Amygdala (tissue), 56 donors: ENCODE measurements at places on chromosomes 1 and 21.

DNA sequence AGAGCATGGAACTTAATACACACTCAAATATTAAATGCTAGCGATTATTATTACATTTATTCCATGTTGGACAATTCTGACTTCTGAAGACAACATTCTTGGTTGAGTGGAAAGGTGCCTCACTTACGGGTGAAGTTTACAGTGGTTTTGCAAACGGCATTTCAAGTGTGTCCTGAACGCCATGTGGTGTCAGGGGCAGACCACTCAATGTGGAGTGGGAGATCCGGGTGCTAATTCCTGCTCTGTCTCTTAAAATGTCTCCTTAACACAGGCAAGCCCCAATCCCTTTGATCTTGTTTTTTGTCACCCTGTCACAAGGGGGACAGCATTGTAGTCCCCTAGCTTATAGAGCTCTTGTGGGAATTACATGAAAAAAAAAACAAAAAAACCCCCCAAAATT is 5.6 kb upstream of the TDRD10 start:
- no peak for DNase-seq

DNA sequence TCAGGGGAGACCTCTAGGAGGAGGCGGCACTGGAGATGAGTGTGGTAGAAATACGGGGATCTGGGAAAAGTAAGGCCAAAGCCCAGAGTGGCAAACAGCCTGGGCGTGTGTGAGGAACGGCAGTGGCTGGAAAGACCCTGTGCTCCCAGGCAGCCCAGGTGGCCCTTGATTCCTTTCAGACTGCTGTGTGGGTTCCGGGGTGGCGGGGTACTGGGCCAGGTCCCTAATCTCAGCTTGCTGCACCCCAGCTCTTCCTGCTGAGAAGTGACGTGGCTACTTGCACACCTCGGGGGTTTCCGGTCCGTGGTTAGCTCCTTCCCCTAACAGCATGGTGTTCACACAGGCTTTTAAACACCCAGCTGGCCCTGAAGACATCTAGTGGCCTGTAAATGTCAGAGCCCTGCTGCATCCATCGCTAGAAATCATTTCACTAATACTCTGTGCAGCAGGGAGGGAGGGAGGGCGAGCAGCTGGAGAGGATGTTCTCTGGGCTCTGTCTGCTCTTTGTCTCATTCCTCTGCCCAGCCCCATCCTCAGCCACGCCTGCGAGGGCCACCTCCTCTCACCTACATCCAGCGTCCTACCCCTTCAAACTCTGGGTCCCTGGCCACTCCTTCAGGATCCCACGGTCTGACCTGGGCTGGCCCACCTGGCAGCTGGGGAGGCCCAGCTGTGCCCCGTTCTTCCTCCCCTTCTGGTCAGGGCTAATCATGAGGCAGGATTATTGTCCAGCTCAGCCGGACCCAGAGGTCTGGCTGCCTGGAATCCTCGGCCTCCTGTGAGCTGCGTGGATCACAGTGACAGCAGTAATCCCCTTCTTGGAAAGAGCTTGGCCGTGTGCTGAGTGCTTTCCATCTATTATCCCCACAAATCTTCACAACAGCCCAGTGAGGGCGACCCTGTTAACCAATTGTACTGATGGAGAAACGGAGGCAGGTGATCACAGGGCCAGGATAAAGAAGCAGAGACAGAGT is 7.2 kb downstream of the ZDHHC18 start:
- DNase-seq, result no peak

GRCh38 chr1:47517946-47518345 is 80.1 kb downstream of the FOXD2 start:
- DNase-seq, result no peak

- no peak for DNase-seq
Observed at GRCh38 chr1:193412748-193413147, 226.3 kb upstream of the B3GALT2 start.

DNA sequence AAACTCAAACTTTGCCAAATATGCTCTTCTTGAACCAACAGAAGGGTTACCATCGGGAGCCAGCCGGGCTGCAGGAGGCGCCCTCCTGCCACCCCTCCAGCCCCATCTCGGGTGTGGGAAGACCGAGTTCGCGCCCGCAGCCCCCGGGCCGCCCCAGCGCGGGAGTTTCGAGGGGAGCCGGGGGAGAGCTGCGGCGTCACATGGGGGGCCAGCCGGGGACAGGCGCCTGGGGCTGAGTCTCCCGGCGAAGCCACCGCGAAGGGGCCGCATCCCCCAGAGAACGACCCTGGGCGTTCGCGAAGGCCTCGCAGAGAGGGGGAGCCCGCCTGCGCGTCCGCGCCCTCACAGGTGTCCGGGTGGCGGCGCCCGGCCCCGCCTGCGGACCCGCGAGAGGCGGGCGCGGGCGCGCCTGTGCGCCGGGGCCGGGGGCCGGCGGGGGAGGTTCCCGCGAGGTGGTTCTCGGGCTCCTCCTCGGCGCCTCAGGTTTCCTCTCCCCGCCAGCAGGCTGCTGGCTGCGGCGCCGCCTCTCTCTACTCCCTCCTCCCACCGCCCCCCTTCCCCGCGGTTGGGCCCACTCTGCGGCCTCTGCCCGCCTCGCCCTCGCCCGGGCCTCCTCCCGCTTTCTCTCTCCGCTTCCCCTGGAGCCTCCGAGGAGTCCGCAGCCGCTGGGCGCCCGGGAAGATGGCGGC is at the start of gene RAVER2:
Gene RAVER2, plus strand, starts transcription at position 584 of the 689 bp plus-strand sequence. Its CDS starts 98 bp downstream, at position 682.
- peak; percentile 20 for DNase-seq

DNA sequence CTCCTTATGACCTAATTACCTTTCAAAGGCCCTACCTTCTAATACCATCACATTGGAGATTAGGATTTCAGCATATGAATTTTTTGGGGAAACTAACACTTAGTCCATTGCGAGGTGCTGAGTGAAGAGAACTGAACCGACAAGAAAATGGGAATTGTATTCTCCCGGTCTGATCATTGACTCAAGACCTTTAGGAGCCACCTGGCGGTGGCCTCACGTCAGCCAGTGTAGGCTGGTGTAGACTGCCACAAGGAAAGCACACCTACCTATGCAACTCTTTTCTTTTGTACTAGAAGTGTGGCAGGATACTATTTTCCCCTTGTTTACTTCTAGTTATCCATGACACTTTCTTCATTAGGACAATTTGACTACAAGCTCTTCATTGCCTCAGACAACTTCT is 333.5 kb upstream of the B3GALT2 start:
- no peak for DNase-seq

DNA sequence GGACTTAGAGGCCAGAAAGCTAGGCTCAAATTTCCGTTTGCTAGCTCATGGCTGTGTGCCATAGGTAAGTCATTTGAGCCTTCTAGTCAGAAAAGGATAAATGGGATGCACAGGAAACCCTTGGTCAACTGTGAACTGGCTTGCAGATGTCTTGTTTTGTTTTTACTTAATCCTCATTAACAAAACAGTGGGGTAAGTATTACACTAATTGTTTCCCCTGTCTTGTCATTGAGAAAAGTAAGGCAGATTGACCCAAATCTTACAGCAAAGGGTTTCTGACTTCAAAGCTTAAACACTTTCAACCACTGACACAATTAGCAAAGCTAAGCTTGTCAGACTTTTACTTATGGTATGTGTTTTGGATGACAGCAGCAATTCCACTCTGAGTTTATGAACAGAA is 291.3 kb downstream of the NTNG1 start:
- no peak for DNase-seq

DNA sequence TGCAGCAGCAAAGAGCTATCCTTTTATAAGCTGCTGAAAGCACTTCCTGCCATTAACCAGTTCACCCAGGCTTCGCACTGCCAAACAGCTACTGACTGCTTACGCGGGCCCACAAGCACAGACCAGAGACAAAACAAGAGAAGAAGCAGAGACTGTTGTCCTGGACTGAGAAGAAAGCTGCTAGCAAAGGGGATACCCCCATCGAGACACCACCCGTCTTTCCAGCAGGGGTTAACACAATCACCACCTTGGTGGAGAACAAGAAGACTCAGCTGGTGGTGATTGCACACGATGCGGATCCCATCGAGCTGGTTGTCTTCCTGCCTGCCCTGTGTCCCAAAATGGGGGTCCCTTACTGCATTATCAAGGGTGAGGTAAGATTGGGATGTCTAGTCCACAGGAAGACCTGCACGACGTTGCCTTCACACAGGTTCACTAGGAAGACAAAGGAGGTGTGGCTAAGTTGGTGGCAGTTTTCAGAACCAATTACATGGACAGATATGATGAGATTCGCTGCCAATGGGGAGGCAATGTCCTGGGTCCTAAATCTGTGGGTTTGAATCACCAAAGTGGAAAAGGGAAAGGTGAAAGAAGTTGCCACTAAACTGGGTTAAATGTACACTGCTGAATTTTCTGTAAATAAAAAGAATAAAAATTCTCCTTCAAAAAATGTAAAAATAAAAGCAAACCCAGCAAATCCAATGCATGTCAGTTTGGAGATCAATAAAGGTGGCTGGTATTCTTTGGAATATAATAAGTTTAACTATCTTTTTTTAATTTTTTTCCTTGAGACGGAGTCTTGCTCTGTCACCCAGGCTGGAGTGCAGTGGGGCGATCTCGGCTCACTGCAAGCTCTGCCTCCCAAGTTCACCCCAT is 1.2 kb downstream of the FMO5 start:
- DNase-seq, result no peak

DNA sequence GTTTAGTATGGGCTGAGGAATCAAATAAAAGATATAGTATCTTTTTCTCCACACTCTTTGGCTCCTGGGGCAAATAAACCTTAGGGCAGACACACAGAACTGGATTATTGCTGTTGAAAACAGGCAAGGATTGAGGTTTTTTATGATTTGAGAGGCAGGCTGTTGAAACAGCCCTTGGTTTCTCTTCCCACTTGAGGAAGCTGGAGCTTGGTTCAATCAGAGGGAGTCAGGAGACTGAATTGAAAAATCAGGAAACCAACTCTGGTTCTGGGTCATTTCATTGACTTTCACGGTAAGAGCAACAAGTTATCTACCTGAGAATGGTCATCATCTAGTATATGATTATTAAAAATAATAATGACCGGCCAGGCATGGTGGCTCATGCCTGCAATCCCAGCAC is 108.4 kb downstream of the CNIH3 start:
- no peak for DNase-seq

DNA sequence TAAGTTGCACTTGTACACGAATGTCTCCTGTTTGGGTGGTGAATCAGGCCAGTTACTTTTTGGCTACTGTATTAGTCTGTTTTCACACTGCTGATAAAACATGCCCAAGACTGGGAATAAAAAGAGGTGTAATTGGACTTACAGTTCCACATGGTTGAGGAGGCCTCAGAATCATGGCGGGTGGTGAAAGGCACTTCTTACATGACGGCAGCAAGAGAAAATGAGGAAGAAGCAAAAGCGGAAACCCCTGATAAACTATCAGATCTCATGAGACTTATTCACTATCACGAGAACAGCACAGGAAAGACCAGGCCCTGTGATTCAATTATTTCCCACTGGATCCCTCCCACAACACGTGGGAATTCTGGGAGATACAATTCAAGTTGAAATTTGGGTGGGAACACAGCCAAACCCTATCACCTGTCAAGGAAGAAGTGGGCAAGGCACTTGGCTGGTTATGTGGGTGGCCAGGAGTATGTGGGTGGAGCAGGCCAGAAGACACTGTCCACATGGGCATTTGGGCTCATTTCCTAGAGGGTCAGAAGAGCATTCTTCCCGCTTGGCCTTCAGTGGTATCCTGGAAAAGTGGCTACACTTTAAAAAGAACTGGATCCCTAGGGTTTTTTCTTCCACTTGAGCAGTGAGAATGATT is 228.8 kb downstream of the HHAT start:
- DNase-seq, result no peak

DNA sequence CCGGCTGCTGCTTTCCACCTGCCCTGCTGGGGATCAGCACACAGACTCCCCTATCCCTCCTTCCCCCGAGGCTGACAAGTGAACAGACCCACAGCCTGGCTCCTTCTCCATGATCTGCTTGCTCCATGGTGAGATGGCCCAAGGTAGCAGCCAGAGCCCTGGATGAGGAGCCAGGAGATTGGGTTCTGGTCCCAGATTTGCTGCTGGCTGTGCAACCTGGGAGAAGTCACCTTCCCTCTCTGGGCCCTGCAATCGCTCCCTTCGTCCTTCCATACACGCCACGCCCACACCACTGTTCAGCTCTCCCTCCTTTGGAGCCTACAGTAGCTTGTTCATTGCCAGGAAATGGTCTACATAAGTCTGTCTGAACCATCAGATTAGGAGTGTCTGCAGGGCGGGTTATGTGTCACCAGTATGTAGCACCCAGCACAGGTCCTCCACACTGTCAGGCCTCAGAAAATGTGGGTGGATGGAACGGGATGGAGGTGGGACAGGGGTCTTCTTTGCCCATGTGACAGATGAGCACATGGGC is 9.2 kb upstream of the EPHA8 start:
- no peak for DNase-seq

- no peak for DNase-seq
Observed at GRCh38 chr21:33300701-33301631, 23.8 kb upstream of the IFNAR1 start.

DNA sequence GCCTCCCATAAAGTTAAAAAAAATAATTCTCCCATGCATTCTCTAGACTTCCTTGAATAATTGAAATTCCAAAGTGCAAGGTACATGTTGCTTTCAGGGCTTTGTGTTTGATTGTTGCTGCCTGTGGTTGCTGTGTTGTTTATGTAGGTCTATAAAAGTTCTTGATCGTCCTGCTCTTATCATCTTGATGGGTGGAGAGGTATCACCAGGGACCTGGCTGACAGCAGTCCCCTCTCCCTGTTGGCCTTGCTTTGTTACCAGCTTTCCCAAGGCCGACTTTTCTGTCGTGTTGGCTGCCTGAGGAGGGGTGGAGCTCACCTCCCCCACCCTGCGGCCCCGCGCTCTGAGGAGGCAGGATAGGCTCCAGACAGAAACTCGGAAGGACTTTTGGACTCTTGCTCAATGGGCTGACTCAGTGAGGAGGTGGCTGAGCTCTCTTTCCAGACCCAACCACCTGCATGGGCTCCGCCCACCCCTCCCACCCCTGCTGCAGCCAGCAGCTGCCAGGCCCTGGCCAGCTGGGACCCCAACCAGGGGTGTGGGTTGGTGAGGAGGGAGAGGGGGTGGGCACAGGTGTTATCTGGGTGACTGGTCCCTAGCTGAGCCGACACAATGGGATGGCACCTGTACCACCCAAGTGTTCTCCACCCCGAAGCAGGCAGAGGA is 2.0 kb downstream of the INAVA start:
- no peak for DNase-seq

DNA sequence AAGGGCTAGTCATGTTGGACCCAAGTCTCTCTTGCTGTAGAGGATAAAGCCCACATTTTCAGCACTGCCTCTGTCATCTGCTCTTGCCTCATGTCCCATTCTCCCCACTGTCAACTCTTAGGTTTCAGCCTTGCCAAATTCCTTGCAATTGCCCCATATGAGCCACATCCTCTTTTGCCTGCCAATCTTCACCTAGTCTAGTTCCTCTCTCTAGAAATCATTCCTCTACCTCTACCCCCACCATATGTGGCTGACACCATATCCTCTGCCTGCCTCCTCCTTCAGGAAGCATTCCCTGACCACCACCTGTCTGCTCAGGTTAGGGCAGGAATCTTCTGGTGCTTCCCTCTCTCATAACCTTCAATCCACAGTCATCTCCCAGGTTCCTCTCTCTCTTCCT is 38.2 kb downstream of the SLC9A1 start:
- no peak for DNase-seq
